ENCODE measurements at places on chromosomes 16 and 17. TPM values are rescaled to one million over a fixed set of nuclear protein-coding genes. Genes with fewer than 3 reads are reported as not detected.

The MOSMO gene
- polyA plus RNA-seq: 6.8 TPM

DNA sequence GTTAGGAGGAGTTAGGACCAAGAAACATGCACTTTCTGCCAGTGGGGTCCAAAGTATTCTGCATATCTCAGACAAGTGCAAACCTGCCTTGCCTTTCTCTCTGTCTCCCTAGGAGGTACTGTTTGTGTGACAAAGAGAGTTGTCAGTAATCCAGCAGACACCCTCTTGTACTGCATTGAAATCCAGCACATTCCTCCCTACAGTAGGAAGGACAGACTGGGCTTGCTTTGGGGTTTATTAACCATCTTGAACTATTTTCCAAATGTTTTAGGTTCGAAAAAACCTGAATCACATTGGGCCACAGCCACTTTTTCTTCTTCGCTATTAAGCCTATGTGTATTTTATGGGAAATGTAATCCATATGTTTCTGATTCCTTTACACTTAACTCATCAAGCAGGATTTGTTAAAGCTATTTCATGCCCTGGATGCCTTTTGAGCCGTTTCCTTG lies 204.2 kb upstream of the KCNJ16 start:
- DNase-seq: no peak

DNA sequence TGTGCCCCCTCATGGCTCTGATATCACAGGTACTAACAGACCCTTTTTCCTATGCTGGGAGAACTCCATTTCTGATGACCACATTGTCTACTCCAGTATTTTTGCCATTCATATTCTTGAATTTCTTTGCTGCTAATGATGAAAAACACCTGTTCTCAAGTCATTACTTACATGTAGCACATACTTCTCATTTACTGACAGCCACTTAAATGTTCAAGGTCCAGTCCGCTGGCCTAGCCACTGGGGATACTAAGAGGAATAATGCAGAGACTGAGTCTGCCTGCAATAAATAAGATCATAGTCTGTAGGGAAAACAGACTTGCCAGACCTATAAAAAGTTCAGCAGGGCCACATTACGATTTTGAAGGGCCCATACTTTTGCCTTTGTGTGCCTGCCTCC lies 27.5 kb downstream of the TEX14 start:
- no peak for DNase-seq

- peak; percentile 63 for DNase-seq
These were observed 164.0 kb downstream of the LAT start for GRCh38 chr16:29148867-29149272.

DNA sequence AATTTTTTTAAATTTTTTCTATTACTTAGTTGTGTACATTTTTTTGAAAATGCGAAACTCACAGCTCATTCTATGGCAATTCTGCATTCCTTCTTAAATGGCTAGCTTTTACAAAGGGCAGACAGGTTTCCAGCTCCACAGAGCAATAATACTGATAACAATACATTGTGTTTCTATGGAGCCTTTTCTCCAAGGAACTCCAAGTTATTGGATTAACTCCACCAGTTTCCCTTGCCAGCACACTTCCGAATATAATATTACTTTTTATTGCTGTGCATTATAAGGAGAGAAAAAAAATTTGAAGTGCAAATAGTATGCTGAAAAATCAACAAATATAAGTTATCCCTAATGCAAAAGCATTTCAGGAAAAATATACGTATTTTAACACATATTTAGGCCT lies 127.5 kb upstream of the PSMD7 start:
- no peak for DNase-seq

GRCh38 chr17:77907497-77908461 lies 50.7 kb upstream of the TNRC6C start:
- no peak for DNase-seq

DNA sequence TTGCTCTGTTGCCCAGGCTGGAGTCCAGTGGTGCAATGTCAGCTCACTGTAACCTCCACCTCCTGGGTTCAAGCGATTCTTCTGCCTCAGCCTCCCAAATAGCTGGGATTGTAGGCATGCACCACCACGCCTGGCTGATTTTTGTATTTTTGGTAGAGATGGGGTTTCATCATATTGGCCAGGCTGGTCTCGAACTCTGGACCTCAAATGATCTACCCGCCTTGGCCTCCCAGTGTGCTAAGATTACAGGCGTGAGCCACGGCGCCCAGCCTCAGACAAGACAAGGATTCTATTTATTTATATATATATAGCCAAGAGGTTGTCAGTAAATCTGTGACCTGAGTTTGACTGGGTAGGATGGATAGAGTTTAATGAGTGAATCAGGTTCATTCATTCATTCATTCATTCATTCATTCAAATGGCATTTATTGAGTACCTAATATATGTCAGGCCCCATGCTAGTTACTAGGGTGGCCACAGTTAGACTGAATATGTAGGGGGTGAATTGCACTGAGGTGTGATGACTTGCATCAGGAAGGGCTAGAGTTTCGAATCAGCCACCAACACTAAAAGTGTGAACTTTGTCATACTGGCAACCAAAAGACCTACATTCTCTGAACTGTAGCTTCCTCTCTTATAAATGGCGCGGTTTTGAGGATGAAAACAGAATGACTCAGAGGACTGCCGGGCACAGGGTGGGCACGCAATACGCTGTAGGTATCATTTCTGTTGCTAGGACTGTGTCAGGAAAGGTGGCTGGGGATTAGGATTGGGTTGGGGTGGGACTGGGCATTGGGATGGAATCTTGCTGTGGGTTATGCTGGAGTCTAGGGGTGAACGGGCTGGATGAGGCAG lies 37.8 kb downstream of the ITGAE start:
- DNase-seq: no peak

All from naive B cell (primary cell).